ENCODE measurements at places on chromosomes 13 and 19.

DNA sequence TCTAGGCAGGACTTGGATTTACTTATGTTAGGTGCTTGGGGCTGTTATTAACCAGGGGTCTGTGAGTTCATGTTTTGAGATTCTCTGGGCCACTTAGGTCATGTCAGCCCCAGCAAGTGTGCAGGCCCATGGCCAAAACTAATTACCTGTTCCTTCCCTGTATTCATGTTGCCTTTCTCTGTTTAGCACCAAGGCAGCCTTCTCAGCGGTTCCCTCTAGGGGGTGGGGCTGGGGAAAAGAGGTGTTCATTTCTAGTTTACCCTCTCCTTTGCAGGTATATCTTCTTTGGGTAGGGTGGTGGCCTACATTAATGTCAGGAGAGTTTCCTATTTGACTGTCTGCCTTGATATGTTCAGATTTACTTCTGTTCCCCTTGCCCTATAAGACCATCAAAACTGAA is 61.7 kb downstream of the PDS5B start:
- no peak for DNase-seq

GRCh38 chr19:57615346-57615745 is 1.3 kb downstream of the ZNF134 start:
- DNase-seq = no peak

GRCh38 chr19:32342695-32343094 is 2.7 kb upstream of the ZNF507 start:
- DNase-seq = no peak

- DNase-seq = no peak
These were observed 180.8 kb upstream of the RFC3 start for GRCh38 chr13:33636955-33637670.

DNA sequence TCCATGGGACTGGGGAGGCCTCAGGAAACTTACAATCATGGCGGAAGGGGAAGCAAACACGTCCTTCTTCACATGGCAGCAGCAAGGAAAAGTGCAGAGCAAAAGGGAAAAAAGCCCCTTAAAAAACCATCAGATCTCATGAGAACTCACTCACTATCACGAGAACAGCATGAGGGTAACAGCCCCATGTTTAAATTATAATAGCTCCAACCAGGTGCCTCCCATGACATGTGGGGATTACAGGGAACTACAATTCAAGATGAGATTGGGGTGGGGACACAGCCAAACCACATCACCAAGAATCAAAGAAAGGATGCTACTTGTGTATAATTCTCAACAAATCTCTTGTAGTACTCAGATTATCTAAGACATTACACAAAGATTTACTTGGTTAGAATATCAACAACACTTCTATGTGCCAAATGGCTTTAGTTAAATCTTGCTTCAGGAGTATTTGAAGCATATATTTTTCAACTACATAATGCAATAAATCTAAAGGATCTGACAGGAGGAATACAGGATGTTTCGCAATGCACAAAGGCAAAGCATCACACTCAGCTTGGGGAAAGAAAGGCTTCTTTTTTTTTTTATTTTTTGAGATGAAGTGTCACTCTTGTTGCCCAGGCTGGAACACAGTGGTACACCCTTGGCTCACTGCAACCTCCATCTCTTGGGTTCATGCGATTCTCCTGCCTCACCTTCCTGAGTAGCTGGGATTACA is 180.0 kb downstream of the LHFPL6 start:
- DNase-seq = no peak

DNA sequence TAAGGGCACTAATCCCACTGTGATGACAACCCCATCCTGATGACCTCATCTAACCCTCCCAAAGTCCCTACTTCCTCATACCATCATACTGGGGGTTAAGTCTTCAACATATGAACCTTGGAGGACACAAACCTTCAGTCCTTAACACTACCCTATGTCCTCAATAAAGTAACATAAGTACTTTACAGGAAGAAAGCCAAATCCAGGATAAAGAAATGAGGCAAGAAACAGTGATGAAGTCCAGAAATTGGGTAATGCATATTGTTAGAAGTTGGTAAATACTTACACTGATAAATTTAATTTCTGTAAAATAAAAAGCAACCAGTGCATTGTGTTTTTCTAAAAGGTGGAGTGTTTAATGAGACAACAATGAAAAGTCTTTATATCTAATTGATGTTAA is 284.8 kb upstream of the SOX21 start:
- DNase-seq = no peak

DNA sequence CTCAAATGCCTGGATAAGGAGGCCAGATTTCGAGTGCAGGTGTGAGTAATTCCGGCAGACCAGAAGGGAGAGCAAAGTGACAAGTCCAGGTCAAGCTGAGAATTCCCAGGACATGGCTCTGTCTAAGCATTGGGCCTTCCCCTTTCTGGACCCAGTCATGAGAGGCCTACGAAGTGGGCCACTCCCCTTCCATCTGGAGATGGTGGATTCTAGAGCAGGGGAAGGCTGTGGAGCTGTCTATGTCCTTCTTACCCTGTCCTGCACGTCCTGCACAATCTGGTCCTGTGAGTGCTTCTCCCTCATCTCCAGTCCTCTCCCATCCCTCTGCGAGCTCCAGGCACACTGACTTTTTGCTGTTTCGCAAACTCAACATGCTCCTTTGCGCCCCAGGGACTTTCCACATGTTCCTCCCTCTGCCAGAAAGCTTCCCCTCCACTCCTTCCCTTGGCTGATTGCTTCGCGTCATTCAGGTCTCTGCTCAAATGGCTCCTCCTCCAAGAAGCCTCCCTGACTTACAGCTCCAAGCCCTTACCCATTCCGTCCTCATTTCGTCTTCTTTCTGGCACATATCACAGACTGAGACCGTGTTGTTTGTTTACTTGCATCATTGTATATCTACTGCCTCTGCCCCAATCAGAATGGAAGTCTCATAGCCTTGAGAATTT is 193.2 kb downstream of the URI1 start:
- DNase-seq = no peak

DNA sequence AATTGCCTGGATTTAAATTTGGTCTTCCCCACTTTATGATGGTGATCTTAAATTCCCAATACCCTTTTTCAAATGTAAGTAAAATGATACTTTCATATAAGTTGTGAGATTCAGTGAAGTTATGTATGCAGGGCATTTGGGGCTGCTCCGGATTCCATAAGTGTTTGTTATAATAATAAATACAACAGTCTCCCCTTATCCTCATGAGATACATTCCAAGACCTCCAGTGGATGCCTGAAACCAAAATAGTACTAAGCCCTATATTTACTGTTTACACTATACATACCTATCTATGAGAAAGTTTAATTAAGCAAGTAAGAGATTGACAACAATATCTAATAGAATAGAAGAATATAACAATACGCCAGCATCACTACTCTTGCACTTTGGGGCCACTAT is 2237.8 kb downstream of the PCDH9 start:
- DNase-seq = no peak

DNA sequence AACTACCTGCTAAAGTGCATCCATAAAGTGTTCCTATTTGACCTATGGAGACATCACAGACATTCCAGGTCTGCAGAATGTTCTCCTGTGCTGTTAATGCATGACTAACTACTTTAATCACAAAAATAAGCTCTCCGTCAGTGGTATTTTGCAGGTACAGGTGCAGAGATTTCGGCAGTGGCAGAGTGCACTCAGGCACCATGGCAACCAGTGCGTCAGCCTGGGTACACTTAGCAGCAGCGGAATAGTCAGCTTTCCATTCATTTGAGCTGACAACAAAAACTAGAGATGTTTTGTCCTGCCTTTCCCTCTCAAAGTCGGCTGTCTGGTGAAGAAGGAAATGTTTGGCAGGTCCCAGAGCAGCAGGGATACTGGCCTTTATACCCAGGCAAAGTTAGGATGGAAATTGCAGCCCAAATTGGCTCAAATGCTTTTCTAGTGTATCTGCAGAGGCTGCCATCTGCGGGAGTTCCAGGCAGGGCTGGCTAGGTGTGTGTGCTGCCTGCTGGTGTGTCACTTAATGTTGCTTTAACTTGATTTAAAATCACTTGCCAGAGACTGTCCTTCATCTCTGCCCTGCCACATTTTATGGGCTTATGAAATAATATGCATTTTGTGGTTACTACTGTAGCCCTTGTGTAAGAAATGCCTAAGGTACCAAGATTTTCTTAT is 195.8 kb downstream of the RAP2A start:
- no peak for DNase-seq

DNA sequence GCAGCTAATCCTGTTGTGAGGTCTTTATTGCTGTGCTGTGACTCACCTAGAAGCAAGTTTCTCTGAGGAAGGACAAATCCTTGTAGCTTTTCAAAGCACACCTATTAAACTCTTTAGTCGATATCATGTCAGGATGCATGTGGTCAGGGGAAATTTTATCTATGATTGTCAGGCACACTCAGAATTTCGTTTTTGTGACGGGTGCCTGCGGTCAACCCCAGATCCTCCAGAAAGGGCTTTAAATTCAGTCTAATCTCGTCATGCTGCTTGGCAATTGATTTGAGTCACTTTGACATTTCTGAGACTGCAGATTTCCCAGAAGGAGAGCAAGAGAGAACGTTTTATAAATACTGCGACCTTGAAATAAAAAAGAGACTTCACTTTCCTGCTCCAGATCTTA is 316.9 kb downstream of the FGF9 start:
- no peak for DNase-seq

- no peak for DNase-seq
These were observed 54.3 kb downstream of the GATAD2A start for GRCh38 chr19:19459707-19460251.

DNA sequence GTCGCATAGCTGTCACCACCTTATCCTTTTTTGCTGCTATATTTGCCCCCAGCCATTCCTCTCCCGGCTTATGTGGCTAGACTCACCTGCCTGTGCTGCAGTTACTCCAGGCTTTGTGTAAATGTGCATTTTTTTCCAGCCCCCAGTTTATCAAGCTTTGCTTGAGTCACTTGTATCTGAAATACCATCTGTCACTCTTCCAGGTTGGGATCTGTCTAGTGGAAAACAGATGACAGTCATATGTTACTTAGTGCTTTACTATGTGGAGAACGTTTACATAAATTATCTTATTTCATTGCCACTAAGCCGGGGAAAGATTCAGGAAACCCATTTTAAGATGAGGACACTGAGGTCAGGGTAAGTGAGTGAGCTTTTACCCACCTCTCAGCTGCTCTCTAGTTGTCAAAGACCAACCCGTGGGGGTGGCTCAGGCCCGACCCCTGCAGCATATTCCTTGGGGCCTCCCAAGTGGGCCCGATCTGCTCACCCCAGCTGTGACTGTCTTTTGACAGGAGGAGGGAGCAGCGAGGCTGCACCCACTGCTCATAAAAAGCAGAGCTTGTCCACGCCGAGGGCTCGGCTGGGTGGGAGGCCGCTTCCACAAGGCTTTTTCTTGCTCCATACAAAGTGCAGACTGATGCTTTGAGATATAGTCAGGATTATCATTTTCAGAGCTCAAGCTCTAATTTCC is 7.2 kb downstream of the GJB2 start:
- DNase-seq = no peak

GRCh38 chr13:113090806-113091205 is 14.8 kb upstream of the F7 start:
- DNase-seq = no peak

DNA sequence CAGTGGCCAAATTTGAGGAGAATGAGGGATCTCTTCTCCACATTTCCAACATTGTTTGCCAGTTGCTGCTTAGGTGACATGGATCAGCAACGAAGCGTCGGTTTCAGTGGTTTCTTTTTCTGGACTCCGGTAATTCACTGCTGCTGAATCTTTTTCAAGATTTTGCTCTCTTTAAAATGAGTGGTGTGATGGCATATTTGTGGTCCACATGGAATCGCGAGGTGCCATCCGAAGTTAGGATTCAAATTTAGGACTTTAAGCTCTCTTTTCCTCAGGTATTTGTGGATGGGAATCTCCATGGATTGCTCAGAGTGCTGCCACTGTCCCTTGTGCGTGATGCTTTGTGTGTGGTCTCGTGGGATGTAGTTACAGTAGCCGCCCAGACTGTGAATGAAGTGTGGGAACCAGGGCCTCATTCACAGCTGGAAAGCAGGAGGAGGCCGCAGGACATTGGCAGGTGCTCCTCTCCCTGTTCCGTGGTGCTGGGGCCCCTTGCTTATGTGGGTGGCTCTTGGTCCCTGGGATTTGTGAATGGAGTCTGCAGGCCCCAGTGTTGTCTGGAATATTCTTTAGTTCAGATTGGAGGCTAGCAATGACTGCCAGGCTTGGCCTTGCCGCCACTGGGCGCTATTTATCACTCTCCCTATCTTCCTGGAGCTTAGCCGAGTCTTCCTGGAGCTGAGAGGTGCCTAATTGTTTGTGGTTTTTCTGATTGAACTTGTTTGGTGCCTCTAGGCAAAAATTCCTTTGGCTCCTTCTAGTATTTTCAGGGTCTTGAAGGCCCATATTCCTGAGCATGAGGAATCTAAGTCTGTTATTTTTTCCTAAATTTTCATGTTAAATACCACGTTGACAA is 1.5 kb downstream of the ILF3 start:
- no peak for DNase-seq

GRCh38 chr13:77374786-77375185 is 47.9 kb upstream of the MYCBP2 start:
- DNase-seq = no peak
